ENCODE measurements at places on chromosomes 5 and 9.
A peak's percentile ranks its signal among the peaks of the same experiment; 100 is the strongest.

- peak overlapping the region; percentile 78 for H3K4me3 ChIP-seq
- no peaks in the 10 kb centered on the region for H3K27me3 ChIP-seq
- peak; percentile 58 for ATAC-seq
- H3K36me3 ChIP-seq: no peaks in the 10 kb centered on the region
- H3K4me1 ChIP-seq: no peaks in the 10 kb centered on the region
Observed at GRCh38 chr5:149143470-149143869, 2.2 kb downstream of the ABLIM3 start.

DNA sequence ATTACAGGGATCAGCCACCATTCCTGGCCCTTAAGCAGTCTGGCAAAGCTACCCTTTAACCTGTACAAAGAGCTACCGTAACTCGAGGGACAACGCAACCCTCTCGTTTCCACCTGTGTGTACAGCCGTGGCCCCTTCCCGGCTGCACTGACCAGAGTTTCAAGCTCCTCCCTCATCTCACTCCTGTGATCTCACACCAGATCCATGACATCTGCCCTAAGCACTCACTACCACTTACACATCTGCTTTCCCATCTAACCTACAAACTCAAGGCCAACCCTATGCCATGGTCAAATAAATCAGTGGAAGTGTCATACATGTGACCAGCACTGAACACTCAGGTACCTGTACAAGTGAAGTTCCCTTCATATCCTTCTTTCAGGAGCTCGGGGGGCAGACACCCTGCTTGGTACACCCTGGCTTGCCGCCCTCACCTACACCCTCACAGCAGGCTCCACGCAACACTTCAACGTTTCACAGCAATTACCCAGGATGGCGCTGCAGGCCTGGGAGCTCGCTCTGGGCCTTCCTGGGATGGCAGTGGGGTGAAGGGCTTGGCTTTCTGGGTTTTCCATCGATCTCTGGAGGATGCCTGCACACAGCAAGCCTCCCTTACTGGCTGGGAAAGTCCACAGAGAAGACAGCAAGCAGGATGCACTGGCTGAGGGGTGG is 61.7 kb downstream of the PRRT1B start:
- H3K36me3 ChIP-seq: no peaks in the 10 kb centered on the region
- no peak overlapping the region for H3K4me3 ChIP-seq
- peaks cover 38% of the 10 kb centered on the region for H3K4me1 ChIP-seq
- H3K27ac ChIP-seq: peak overlapping the region; percentile 96
- no peak for ATAC-seq

DNA sequence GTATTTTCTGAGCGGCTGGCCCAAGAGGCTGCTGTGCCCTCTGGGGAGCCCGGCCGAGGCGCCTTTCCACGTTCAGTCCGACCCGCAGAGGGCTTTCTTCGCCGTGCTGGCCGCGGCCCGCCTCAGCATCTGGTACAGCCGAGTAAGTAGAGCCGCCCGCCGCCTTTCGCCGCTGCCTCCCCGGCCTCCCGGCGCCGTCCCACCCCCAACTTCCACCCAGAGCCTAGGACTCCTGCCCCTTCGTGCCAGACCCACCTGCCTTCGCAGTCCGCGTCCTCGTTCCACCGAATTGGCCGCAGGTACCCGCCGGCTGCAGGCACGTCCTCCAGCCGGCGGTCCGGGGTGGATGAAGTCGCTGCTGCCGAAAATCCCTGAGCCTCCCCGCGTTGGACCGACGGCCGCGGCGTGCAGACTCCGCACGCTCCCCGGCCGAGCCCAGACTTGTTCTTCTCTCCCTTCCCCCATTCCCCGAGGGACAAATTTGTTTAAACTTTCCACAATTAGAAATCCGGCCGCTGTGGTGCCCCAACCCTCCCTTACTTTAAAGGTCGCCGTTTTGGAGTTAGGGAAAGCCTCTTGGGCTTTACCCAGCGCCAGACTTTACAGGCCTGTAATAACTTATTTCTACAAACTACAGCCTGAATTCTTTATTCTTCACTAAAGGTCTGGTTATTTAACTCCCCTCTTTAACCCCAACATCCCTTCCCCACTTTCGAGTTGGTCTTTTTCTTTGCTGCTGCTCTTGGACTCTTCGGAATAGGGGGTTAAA is 589 bp downstream of the RIC1 start:
- H3K4me1 ChIP-seq: peaks cover 8% of the 10 kb centered on the region
- H3K27me3 ChIP-seq: no peaks in the 10 kb centered on the region
- peak; percentile 0 for ATAC-seq
- H3K36me3 ChIP-seq: no peaks in the 10 kb centered on the region

DNA sequence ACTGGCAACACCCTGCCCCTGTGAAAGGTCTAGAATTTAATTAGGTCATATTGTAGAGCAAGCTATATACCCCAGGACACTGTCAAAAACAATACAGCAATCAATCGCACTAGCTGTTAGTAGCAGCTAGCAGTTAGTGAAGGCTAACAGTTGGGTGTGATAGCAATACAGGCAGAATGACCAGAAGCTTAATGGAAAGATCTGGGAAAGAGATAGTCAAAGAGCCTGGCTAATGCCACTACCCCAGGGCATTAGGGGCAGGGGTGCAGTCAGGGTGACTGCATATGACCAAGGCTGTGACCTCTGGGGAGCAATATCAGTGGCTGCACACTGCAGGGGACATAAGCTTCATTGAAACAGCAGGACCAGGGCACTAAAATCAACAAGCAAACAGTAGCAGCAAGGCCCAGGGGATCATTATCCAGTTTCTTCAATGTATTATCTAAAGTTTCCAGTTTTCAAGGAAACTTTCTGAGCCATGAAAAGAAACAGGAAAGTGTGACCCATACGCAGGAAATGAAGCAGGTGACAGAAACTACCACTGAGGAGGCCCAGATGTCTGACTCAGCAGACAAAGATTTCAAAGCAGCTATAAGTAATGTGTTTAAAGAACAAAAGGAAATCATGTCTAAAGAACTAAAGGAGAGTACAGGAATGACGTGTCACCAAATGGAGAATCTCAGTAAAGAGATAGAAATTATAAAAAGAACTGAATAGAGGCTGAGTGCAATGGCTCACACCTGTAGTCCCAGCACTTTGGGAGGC is 82.4 kb downstream of the ZNF354C start:
- no peak overlapping the region for H3K4me3 ChIP-seq
- no peaks in the 10 kb centered on the region for H3K4me1 ChIP-seq
- no peaks in the 10 kb centered on the region for H3K27me3 ChIP-seq
- no peak overlapping the region for H3K27ac ChIP-seq

- no peak for ATAC-seq
- peaks cover 17% of the 10 kb centered on the region for H3K4me1 ChIP-seq
- no peaks in the 10 kb centered on the region for H3K27me3 ChIP-seq
- H3K36me3 ChIP-seq: no peaks in the 10 kb centered on the region
- H3K4me3 ChIP-seq: peak overlapping the region; percentile 59
Observed at GRCh38 chr9:14992516-14992915, 82.3 kb upstream of the FREM1 start.

GRCh38 chr5:17720071-17720470 is 85.8 kb downstream of the TAF11L14 start:
- H3K27me3 ChIP-seq: no peaks in the 10 kb centered on the region
- H3K4me3 ChIP-seq: no peak overlapping the region
- no peak for ATAC-seq
- no peaks in the 10 kb centered on the region for H3K4me1 ChIP-seq
- H3K27ac ChIP-seq: no peak overlapping the region
- no peaks in the 10 kb centered on the region for H3K36me3 ChIP-seq

GRCh38 chr5:33317271-33317670 is 123.5 kb upstream of the TARS1 start:
- no peak overlapping the region for H3K27ac ChIP-seq
- no peak for ATAC-seq
- no peaks in the 10 kb centered on the region for H3K36me3 ChIP-seq
- H3K27me3 ChIP-seq: no peaks in the 10 kb centered on the region
- H3K4me1 ChIP-seq: no peaks in the 10 kb centered on the region

DNA sequence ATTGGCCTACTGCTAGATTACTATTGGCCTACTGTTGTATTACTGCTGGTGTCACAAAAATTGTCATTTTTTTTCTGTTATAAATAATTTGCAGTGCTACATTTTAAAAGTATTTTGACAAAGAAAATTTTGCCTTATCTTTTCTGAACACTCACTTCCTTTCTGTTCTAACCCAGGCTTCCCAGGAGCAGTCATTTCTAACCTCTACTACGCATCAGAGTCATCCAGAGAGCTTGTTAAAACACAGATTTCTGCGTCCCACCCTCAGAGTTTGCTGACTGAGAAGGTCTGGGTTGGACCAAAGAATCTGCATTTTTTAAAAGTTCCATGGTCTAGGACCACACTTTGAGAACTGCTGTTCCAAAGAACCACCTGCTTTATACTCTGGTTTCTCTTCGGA is 306.1 kb downstream of the GLIS3 start:
- H3K36me3 ChIP-seq: no peaks in the 10 kb centered on the region
- no peak overlapping the region for H3K4me3 ChIP-seq
- no peaks in the 10 kb centered on the region for H3K27me3 ChIP-seq
- ATAC-seq: no peak

DNA sequence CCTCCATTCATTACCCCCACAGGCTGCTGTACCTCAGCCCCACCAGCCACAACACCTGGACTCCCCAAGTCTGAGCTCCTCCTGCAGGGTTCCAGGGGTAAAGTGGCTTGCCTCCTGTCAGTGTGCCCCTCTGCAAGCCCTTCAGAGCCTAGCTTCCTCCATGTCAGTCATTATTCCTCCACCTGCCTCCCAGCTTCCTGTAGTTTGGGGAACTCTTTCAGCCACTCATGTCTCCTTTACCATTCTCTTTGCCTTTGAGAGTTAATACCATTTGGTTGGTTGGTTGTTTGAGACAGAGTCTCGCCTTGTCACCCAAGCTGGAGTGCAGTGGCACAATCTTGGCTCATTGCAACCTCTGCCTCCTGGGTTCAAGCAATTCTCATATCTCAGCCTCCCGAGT is 36.2 kb downstream of the IRF1 start:
- no peak overlapping the region for H3K27ac ChIP-seq
- H3K4me1 ChIP-seq: peaks cover 32% of the 10 kb centered on the region
- H3K27me3 ChIP-seq: no peaks in the 10 kb centered on the region
- no peak for ATAC-seq

GRCh38 chr9:3906437-3907213 is 380.8 kb upstream of the RFX3 start:
- H3K27me3 ChIP-seq: no peaks in the 10 kb centered on the region
- H3K4me1 ChIP-seq: no peaks in the 10 kb centered on the region
- no peak overlapping the region for H3K27ac ChIP-seq
- no peak for ATAC-seq

- H3K36me3 ChIP-seq: no peaks in the 10 kb centered on the region
- ATAC-seq: no peak
- H3K27me3 ChIP-seq: no peaks in the 10 kb centered on the region
- no peak overlapping the region for H3K4me3 ChIP-seq
Observed at GRCh38 chr5:107950776-107951175, 280.0 kb upstream of the EFNA5 start.

- ATAC-seq: no peak
- H3K27ac ChIP-seq: no peak overlapping the region
Observed at GRCh38 chr9:87717456-87717855, 8.5 kb upstream of the CTSL start.

GRCh38 chr5:171031977-171032376 is 170.2 kb downstream of the RANBP17 start:
- H3K4me1 ChIP-seq: no peaks in the 10 kb centered on the region
- ATAC-seq: no peak
- H3K4me3 ChIP-seq: no peak overlapping the region
- H3K27me3 ChIP-seq: no peaks in the 10 kb centered on the region
- no peaks in the 10 kb centered on the region for H3K36me3 ChIP-seq

DNA sequence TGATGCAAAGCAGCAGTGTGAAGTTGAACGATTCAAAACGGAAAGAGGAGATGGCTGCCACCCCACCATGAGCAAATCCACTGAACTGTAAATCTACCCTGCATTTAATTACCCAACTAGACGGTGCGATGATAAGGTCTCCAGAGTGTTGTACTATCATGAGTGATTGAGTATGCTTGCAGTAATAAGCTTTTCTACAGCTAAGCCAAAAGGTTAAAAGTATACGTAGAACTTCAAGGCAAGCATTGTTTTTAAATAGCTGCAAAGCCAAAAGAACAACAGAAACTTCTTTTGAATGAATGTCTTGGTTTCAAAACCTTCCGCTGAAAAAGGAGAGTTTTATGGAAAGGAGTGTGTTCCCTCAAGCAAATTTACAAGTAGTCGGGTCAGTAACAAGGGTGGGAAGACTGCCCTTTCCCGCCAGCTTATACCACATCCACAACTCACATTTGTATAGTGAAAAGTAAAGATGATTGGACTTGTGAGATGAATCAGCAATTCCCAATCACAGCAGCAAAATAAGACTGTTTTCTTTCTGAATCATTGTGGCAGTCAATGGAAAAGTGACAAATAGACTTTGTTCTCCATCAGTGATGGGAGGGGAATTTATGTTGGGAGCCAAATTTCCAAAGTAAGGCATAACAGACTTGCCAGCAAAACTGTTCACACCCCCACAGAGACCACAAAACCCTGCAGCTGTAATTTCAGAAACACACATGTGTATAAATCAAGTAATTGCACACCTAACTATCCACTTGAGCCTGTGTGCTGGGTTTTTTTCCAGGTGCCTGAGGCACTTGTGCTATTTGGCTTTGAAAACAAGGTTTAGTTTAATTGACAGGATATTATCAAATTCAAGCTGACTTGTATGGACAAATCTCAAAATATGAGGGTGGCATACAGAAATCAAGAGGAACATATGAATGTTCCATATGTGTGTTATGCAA is 407.7 kb upstream of the GRAMD2B start:
- H3K36me3 ChIP-seq: no peaks in the 10 kb centered on the region
- H3K27ac ChIP-seq: no peak overlapping the region
- peaks cover 22% of the 10 kb centered on the region for H3K4me1 ChIP-seq
- no peaks in the 10 kb centered on the region for H3K27me3 ChIP-seq
- H3K4me3 ChIP-seq: no peak overlapping the region

DNA sequence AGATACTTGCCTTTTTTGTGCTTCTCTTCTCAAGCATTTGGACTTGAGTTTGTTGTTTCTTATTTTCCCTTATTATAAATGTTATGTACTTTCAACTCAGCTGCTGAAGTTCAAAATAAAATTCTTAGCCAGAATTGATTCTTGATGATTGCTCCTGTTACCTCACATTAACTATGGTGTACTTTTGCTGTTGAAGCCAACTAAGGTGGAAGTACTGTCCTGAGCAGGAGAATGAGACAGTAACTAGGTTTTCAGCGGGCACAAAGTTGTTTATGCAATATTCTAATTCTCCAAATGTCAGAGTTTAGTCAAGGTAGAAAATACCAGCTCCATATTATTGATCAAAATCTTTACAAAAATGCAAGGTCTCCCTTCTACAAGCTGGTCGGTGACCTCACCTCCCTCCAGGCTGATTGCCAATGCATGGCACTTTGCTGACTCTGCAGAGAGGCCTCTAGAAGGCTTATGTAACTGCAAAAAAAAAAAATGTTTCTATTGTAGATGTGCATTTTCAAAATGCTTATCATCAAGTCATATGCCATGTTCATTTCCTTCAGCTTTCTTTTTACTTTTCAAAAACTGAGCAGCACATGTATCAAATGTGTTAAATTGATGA is 1783.5 kb upstream of the WWC1 start:
- no peaks in the 10 kb centered on the region for H3K4me1 ChIP-seq
- no peak for ATAC-seq
- H3K27me3 ChIP-seq: no peaks in the 10 kb centered on the region
- H3K36me3 ChIP-seq: no peaks in the 10 kb centered on the region
- no peak overlapping the region for H3K27ac ChIP-seq

Measured in gastroesophageal sphincter (tissue), 4 donors.